ENCODE measurements at places on chromosomes 12 and 14. TPM values are rescaled to one million over a fixed set of nuclear protein-coding genes. Genes with fewer than 3 reads are reported as not detected.
A peak's percentile ranks its signal among the peaks of the same experiment; 100 is the strongest.

The PPFIA2 gene
- 46.6 TPM for total RNA-seq

The TSHR gene
- total RNA-seq, result 0.29 TPM

- H3K27ac ChIP-seq, result no peak overlapping the region
- no peaks in the 10 kb centered on the region for H3K4me1 ChIP-seq
- no peak overlapping the region for H3K4me3 ChIP-seq
- no peaks in the 10 kb centered on the region for H3K27me3 ChIP-seq
- H3K36me3 ChIP-seq, result no peaks in the 10 kb centered on the region
These were observed 2.7 kb downstream of the PCNX4 start for GRCh38 chr14:60094306-60094897.

DNA sequence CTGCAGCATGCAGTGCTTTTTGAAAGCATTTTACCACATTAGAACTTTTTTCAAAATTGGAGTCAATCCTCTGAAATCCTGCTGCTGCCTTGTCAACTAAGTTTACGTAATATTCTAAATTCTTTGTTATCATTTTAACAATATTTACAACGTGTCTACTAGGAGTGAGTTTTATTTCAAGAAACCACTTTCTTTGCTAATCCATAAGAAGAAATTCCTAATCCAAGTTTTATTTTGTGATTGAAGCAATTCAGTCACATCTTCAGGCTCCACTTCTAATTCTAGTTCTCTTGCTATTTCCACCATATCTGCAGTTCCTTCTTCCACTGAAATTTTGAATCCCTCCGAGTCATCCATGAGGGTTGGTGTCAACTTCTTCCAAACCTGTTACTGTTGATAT lies 25.4 kb downstream of the PRORP start:
- H3K36me3 ChIP-seq, result no peaks in the 10 kb centered on the region
- no peaks in the 10 kb centered on the region for H3K27me3 ChIP-seq
- no peak overlapping the region for H3K27ac ChIP-seq
- H3K4me3 ChIP-seq, result no peak overlapping the region

GRCh38 chr12:131511391-131511802 lies 199.5 kb upstream of the SFSWAP start:
- H3K4me1 ChIP-seq, result no peaks in the 10 kb centered on the region
- no peak for DNase-seq
- no peak overlapping the region for H3K27ac ChIP-seq
- H3K36me3 ChIP-seq, result no peaks in the 10 kb centered on the region

The TMEM30B gene
- total RNA-seq, result 54.8 TPM

The MMP19 gene
- total RNA-seq, result 144 TPM

DNA sequence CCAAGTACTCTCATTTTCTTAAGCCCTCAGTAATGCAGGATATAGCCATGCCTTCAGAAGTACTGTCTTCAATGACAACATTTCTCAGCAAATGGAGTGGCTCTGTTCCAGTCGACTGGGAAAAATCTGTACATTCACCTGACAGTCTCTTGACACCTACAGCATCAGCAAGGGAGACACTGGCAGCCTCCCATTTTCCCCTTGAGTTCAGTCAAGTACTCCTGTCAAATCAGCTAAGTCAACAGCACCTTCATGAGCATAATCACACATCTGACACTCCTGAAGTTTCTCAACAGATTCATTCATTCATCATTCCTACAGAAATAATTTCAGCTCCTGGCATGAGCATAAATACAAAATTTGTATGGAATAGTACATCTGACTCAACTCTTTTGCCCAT lies 46.1 kb downstream of the INTS13 start:
- no peak overlapping the region for H3K4me3 ChIP-seq
- H3K4me1 ChIP-seq, result no peaks in the 10 kb centered on the region
- peaks cover 5% of the 10 kb centered on the region for H3K36me3 ChIP-seq
- H3K27ac ChIP-seq, result no peak overlapping the region
- no peak for DNase-seq

The DAO gene
- not detected for total RNA-seq

DNA sequence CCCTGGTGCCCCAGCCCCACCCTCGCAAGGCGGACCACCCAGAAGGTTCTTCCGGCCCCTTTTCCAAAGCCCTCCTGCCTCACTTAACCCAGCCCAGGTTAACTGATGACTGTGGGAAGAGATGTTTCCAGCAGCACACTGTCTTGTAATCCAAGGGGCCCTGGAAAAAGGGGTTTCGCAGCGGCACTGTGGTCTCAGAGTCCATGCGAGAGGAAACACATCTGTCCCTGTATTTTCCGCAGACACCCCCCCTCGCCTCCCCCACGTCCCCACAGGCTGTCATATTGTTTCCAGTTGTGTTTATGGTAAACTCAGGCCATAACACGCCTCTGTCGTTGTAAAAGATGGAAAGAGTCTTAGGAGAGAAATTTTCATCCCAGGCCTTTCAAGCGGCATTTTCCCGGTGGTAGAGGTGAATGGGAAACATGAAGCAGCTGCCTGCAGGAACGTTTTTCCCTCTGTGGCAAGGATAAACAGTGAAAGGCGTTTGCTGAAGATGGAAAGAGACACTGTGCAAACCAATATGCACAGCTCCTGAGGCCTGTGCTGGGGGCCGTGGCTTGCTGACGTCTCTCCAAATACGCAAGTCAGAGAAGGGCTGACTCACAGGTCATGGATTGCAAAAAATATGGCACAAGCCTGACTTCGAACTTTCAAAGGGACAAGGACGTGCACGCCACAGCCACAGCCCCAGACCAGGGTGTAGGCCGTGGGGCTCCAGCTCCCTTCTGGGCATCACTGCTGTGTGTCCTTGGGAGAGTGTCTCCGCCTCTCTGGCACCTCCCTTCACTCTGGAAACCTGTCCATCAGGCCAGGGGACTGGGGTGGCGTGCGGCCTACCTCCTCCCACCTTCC lies 22.5 kb upstream of the FZD10 start:
- H3K4me1 ChIP-seq, result no peaks in the 10 kb centered on the region
- no peak overlapping the region for H3K4me3 ChIP-seq
- no peaks in the 10 kb centered on the region for H3K36me3 ChIP-seq
- no peak for DNase-seq
- H3K27ac ChIP-seq, result no peak overlapping the region

DNA sequence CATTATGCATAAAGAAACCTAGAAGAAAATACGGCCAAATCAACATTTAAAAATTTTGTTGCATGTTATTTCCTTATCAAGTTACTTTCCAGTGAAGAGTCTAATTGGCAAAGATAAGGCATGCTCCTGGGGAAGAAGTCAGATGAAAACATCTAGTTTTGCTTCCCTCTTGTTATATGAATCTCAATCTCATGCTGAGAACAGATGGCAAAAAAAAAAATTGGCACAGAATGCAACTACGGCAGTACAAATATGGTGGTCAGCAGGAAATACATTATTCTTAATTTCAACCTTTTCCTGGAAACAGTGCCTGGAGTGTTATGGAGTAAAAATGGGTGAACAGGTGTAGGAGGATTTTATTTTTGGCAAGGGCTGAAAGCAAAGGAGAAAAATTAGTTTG lies 32.8 kb downstream of the HECTD4 start:
- H3K27me3 ChIP-seq, result no peaks in the 10 kb centered on the region
- peaks cover 2% of the 10 kb centered on the region for H3K36me3 ChIP-seq
- no peak for DNase-seq
- H3K4me1 ChIP-seq, result peaks cover 5% of the 10 kb centered on the region

The SMIM41 gene
- not detected for total RNA-seq

- H3K27me3 ChIP-seq, result no peaks in the 10 kb centered on the region
- no peaks in the 10 kb centered on the region for H3K36me3 ChIP-seq
- DNase-seq, result no peak
- H3K4me1 ChIP-seq, result no peaks in the 10 kb centered on the region
- H3K4me3 ChIP-seq, result no peak overlapping the region
These were observed 6.3 kb upstream of the DICER1 start for GRCh38 chr14:95163666-95164065.

The SUSD6 gene
- 51.3 TPM for total RNA-seq

- no peaks in the 10 kb centered on the region for H3K4me1 ChIP-seq
- H3K36me3 ChIP-seq, result no peaks in the 10 kb centered on the region
- H3K4me3 ChIP-seq, result no peak overlapping the region
- no peaks in the 10 kb centered on the region for H3K27me3 ChIP-seq
- H3K27ac ChIP-seq, result no peak overlapping the region
These were observed 158.0 kb downstream of the KCNA5 start for GRCh38 chr12:5201554-5202218.

The NYNRIN gene
- 31.6 TPM for total RNA-seq

GRCh38 chr12:83461336-83461935 lies 774.7 kb downstream of the TMTC2 start:
- no peaks in the 10 kb centered on the region for H3K36me3 ChIP-seq
- H3K4me1 ChIP-seq, result no peaks in the 10 kb centered on the region

- H3K27me3 ChIP-seq, result no peaks in the 10 kb centered on the region
- DNase-seq, result peak; percentile 75
- H3K36me3 ChIP-seq, result no peaks in the 10 kb centered on the region
These were observed at the start of gene RASAL1 for GRCh38 chr12:113135178-113136127. TSS of gene RASAL1 (minus strand) at chr12:113135761. CDS start at chr12:113135462, 299 bp downstream.

- DNase-seq, result no peak
- no peaks in the 10 kb centered on the region for H3K4me1 ChIP-seq
- H3K27me3 ChIP-seq, result no peaks in the 10 kb centered on the region
- H3K36me3 ChIP-seq, result peaks cover 3% of the 10 kb centered on the region
- no peak overlapping the region for H3K4me3 ChIP-seq
- H3K27ac ChIP-seq, result no peak overlapping the region
These were observed 56.0 kb downstream of the ELK3 start for GRCh38 chr12:96250119-96250685.

GRCh38 chr12:75666126-75666938 lies 154.9 kb upstream of the KRR1 start:
- H3K4me1 ChIP-seq, result peaks cover 3% of the 10 kb centered on the region
- no peak overlapping the region for H3K4me3 ChIP-seq
- H3K27me3 ChIP-seq, result no peaks in the 10 kb centered on the region
- no peak for DNase-seq

- no peaks in the 10 kb centered on the region for H3K36me3 ChIP-seq
- H3K27me3 ChIP-seq, result no peaks in the 10 kb centered on the region
- peaks cover 3% of the 10 kb centered on the region for H3K4me1 ChIP-seq
- H3K4me3 ChIP-seq, result no peak overlapping the region
- no peak overlapping the region for H3K27ac ChIP-seq
- no peak for DNase-seq
These were observed 48.5 kb upstream of the CSRP2 start for GRCh38 chr12:76927170-76927784.

- DNase-seq, result no peak
- no peak overlapping the region for H3K27ac ChIP-seq
- H3K4me3 ChIP-seq, result no peak overlapping the region
- no peaks in the 10 kb centered on the region for H3K4me1 ChIP-seq
- no peaks in the 10 kb centered on the region for H3K27me3 ChIP-seq
- no peaks in the 10 kb centered on the region for H3K36me3 ChIP-seq
These were observed 219.7 kb upstream of the PRICKLE1 start for GRCh38 chr12:42809226-42809625.

The PYM1 gene
- 21.9 TPM for total RNA-seq

The SLC2A14 gene
- 3.6 TPM for total RNA-seq

DNA sequence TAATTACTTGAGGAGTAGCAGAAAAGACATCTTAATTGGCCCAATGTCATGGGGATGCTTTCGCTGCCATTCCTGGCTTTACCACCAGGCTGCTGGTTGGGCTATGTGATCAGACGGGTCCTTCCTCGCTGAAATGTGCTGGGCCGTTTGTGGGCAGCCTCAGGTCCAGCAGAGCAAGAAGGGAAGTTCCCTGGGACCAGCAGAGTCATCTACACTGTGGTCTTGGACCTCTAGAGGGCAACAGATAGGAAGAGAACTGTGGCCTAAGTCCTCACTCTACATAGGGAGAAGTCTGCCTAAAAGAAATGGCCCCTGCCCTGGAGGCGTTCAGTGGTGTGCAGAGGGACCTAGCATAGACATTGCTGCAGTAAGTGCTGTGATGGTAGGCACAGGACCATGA lies 10.9 kb downstream of the EVL start:
- H3K27me3 ChIP-seq, result no peaks in the 10 kb centered on the region
- peak; percentile 75 for DNase-seq
- no peaks in the 10 kb centered on the region for H3K36me3 ChIP-seq

DNA sequence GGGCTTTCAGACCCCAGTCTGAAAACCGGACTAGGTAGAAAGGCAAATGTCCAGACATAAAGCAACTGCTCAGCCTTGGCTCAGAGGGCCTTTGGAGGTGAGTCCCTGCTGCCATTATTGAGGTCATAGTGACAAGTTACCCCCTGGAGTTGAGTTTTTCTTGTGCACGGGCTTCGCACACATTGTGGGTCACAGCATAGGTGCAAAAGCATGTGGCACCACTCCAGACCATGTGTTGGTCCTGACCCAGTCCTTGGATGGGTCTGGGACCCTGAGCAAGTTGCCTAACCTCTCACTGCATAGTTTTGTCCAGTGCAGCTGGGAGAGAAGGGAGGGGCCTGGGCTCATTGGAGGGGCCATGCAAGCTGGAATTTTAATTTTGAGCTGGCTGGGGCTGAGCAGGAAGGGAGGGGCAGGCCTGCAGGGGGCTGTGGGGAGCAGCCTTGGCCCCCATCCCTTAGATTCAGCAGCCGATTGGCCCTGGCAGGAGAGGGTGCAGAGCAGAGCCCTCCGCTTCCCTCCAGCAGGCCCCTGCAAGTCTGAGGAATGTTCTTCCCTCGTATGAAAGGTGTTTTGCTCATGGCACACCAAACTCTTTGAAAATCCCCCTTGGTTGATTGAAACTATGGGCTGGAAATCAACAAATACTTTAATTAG lies 4.2 kb upstream of the KRT5 start:
- H3K36me3 ChIP-seq, result no peaks in the 10 kb centered on the region
- no peaks in the 10 kb centered on the region for H3K4me1 ChIP-seq

The SOAT2 gene
- 1.2 TPM for total RNA-seq

DNA sequence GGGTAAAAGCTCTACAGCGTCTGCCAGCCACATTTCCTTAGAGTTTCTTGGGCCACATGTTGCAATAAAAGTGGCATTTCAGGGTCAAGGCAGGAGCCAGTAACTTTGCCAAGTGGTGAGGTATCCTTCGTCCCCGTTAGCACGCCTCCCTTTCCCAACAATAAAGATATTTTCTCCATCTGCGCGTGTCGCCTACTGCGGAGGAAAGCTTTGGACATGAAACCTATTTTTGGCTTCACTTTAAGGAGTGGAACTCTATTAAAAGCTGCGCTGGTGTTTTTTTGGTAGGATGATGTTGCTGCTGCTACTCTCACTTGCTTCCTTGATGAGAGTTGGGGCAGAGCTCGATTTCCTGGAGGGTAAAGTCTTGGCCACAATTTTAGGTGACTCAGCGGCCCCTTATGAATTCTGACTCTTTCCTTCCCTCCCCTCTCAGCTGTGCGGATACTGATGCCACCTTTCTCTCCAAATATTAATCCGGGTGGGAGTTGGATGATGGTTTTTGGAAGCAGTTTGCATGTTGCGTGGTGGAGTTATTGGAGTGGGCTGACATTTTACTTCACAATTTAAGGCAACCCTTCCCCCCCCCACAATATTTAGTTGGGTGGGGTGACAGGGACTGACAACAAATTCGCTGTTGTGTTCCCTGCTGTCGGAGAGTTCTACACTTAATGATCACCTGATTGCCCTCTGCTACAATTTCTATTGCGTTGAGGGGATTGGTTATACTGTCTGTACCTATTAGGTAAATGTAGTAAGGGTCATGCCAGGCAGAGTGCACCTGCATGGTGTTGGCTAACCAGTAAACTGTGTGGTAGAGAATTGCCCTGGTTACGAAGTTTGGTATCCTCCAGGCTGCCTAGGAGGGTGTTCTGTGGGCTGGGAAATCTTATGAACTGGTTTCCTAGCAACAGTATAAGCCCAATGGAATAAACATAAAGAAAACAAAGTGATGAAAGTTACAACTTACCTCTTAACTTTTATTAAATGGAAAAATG lies 1.1 kb downstream of the CCDC91 start:
- no peaks in the 10 kb centered on the region for H3K36me3 ChIP-seq
- peak; percentile 74 for DNase-seq
- peak overlapping the region; percentile 85 for H3K4me3 ChIP-seq
- H3K27ac ChIP-seq, result peak overlapping the region; percentile 92
- H3K4me1 ChIP-seq, result no peaks in the 10 kb centered on the region

- H3K27me3 ChIP-seq, result no peaks in the 10 kb centered on the region
- H3K4me3 ChIP-seq, result no peak overlapping the region
- H3K27ac ChIP-seq, result no peak overlapping the region
- no peaks in the 10 kb centered on the region for H3K4me1 ChIP-seq
- H3K36me3 ChIP-seq, result no peaks in the 10 kb centered on the region
- no peak for DNase-seq
These were observed 224.4 kb downstream of the NPAS3 start for GRCh38 chr14:33163109-33163508.

Measured in aorta (tissue), 5 donors.